NCI-H146 (cell line): ENCODE measurements at places on chromosomes 13 and 19.

GRCh38 chr13:43433691-43434141, 353.1 kb downstream of the ENOX1 start:
- DNase-seq = no peak

DNA sequence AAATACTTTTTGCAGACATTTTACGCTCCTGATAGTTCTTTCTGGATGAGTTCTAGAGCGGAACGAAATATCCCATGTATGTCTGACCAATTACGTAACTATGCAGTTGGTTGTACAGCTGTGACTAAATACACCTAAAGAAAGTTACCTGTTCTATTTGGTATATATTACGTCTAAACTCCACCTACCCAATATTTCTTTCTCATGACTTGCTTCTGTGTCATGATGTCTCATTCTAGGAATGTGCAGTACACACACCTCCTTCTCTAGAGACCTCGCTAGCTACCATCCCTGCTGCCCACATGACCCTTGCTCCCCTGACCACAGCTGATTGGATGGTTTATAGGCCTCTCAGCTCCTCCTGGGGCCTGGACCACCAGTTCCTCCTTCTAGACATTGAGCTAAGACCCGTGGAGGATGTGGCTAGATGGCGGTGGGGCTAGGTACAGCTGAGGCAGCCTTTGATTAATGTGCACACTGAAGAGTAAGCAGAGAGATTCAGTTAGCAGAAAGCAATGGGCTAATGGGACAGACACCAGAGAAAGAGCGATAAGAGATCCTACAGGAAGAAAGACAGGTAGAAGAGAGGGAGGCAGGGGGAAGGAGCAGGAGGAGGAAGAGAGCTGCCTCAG, 422.1 kb downstream of the COG6 start:
- DNase-seq = no peak

DNA sequence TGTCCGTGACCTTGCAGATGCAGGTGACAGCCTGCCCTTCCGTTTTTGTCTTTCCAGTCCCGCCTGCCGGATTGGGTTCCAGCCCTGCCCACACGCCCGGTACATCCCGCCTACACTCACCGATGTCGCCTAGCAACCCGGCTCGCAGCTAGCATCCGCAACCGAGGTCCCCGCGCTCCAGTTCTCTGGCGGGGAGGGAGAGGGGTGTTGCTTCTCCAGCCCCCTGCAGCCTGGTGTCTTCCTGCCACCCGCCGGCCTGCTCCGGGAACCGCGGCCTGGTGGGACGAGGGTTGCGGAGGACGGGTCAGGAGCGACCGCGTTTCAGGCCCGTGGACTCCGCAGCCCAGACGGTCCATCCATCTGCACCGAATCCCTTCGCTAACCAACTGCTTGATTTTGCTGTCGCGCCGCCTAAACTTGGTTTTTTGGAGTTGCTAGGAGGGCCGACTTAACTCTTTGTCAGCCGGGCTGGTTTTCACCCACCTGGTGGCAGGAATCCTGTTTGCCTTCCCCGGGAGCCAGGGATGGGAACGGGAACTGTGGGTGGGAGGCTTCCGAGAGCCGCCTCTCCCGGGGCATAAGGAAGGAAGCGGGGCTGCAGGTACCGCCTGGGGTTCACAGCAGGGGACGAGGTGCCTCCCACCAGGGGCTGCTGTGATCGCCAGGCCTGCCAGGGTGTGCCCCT, 15.4 kb upstream of the MATK start:
- DNase-seq = peak; percentile 56

DNA sequence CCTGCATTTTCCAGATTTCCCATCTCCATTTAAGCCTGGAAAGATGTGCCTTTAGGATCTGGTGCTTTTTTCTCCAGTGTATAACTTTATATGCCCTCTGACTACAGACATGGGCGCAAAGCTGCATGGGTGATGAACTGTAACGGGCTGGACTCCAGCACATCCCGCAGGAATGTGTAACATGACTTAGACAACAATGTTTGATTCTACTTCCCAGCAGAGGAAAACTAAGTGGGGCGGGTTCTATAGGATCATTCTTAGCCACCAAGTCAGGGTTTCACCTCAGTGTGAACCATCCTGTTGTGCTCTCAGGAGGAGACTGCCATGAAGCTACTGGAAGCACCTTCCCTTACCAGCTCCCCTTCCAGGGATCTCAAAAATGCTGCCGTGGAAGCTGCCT, 93.2 kb upstream of the SERP2 start:
- DNase-seq = no peak

GRCh38 chr19:40549007-40549708, 27.5 kb upstream of the SHKBP1 start:
- DNase-seq = peak; percentile 79

- no peak for DNase-seq
Observed at GRCh38 chr19:16880884-16881554, 7.8 kb upstream of the F2RL3 start.

DNA sequence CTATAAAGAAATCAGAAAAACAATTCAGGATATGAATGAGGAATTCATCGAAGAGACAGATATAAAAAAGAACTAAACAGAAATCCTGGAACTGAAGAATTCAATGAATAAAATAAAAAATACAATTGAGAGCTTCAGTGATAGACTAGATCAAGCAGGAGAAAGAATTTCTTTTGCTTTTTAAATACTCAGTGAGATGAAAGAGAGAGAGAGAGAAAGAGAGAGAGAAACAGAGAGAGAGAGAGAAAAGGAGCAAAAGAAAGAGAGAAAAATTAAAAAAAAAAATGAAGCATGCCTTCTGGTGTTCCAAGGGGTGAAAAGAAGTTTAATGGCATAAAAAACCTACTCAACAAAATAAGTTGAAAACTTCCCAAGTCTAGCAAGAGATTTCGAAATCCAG, 22.0 kb upstream of the SLC7A9 start:
- no peak for DNase-seq

DNA sequence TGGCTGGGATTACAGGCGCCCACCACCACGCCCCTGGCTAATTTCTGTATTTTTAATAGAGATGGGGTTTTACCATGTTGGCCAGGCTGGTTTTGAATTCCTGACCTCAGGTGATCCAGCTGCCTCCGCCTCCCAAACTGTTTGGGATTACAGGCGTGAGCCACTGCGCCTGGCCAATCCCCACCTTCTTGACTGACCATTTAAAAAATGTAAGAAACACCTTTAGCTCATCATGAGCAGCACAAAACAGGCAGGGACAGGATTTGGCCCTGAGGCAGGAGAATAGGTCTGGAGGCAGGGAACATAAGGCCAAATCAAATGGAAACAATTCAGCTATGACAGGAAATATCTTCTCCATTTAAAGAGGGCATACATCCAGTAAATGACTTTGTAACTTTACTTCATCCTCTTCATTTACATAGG, 1.4 kb upstream of the MPV17L2 start:
- no peak for DNase-seq

GRCh38 chr13:52012512-52012836, 276 bp downstream of the ALG11 start:
- DNase-seq = no peak

DNA sequence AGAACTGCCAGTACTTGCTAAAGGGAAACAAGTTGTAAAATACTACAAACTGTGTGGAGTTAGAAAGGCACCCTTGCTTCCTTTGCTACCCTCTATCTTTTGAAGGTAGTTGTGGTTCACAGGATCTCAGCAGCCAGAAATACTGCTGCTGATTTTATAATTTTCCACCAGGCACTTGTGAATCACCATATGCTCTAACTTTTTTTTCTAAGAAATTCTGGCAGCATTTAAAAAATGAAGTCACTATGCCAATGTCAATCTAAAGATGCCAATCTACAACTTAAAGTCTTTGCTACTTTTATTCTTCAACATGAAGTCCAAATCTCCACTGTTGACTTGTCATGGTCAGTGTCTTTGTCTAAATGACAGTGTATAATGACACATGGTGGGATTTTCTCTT, 327.7 kb downstream of the ITGBL1 start:
- DNase-seq = no peak

DNA sequence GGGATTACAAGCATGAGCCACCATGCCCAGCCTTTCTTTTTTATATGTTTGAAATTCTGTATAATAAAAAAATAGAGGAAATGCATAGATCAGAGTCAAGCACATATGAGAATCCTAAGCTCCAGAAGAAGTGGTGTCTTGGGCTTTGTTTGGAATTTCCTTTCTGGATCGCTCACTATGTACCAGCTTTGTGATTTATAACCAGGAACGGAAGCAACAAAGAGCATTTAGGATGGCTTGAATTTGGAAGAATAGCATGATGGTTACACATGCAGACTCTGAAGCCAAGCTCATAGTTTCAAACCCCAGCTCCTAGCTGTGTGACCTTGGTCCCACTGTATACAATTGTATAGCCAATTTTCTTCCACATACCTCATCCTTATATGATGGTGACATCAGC, 28.0 kb upstream of the SLC15A1 start:
- DNase-seq = no peak

DNA sequence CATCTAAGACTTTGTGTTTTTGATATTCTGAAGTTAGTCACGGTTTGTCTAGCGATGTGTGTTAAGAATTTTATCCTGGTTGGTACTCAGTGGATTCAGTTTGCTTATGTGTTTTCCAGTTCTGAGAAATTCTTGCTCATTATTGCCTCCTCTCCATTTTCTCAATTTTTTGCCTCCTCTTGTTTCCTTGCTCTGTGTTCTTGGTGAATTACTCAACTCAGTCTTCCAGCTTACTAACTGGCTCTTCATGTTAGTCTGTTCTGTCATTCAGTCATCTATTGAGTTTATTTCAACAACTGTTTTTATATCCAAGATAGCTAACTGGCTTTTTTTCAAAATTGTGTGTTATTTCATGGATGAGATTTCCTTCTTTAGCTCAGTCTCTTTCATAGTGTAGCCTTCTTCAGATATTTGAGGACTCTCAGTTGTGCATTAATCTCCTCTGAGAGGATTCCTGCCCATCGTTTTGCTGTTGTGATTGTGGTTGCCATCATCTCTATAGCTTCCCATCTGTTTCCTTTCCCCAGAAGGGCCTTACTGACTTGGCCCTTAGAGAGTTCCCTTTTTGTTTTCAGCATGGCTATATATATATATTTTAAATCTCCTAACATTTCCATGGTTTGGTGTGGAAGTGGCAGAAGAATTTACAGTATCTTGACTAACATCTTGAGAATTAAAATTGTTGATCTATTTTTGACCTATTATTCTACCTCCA, 6.2 kb downstream of the SETDB2 start:
- no peak for DNase-seq

DNA sequence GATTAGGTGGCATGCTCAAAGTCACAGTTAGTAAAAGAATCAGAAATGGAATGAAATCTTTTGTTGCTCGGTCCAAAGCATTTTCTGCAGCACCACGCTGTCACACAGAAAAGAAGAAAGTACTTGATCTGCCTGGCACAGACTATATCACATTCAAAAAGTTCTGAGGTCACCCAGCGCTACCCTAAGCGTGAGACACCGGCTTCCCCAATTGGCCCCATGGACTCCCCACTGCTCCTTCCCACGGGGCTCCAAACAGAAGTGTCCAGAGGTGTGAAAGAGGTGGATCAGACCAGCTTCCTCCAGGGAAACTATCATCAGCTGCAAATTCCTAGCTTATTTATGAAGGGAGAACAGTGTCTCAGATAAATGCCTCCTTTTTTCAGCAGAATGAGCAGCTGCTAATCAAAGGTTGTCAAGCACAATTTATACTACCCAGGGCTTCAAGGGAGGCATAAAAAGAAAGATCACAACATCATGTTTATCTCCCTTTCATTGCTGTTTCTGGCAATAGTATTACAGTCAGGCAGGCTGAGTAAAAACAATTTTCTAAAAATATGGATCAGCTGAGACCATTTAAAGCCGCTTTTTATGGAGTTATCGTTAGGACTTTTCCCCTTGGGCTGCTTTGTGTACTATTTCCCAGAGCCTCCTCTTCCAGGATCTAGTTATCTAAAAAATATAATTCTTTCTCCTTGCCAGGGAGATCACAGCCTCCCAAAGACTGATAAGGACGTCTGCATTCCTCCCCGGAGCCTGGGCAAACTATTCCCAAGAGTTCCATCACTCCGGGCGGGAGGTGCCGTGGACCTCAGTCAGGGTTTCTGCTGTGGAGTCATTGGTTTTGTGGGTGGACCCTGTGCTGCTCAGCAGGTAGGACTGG, 208.0 kb downstream of the LHFPL6 start:
- no peak for DNase-seq

GRCh38 chr19:35247526-35248309, 1.1 kb upstream of the LSR start:
- DNase-seq = peak; percentile 96

DNA sequence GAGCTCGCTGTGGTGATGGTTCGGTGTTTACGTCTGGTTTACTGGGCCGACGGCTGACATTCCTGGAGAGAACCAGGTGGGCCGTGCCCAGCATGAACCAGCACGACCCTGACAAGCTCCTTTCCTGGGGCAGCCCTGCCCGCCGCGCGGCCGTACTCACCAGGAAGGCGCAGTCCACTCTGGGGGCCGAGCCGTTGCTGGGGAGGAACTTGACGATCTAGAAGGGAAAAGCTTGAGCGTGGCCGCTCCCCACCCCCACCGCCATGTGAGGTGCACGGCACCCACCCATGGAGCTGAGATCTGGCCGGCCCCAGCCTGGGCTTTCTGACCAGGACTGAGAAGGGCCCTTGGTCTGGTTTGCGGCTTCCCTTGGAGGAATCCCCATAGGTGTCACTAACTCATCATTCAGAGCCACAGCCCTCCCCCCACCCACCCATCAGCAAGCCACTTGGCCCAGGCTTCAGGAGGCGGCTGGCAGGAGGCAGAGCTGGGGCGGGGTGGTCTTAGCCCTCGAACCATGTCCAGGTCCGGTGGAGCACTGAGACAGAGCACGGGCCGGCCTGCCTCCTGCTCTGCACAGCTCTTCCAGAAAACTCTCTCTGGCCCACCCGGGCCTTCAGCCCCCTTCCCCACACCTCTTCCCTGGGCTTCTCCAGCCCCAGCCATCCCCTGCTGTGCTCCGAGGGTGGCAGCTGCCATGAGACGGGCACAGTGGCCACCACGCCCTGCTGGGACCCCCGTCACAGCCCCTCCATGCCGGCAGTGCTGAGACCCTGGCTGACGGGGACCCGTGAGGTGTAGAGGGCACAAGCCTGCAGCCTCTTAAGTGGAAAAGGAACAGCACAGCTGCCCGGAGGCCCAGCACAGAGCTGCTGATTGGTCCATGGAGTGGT, 6.2 kb downstream of the ATP4B start:
- no peak for DNase-seq

DNA sequence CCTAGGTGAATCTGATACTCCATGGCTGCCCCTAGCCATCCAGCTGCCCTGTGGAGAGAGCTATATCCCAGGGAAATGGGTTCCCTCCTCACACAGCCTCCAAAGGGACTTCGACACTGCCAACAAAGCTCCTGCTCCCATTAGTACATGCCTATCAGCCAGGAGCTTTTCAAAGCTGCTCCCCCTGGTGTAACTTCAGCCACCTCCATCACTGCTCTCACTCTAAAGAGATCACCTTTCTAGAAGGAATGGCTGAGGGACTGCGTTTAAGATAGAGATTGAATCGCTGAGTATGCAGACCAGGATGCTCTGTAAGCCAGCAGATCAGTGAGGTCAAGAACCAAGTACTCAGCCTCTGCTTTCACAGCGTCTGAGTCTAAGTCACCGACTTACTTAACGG, 213.7 kb downstream of the NALCN start:
- no peak for DNase-seq

- DNase-seq = no peak
Observed at GRCh38 chr13:65011378-65011777, 2218.8 kb downstream of the PCDH9 start.
